ENCODE measurements at places on chromosomes 6 and 20. TPM values are rescaled to one million over a fixed set of nuclear protein-coding genes. Genes with fewer than 3 reads are reported as not detected.

PREP gene
- total RNA-seq, result 12.5 TPM

PPP1R3D gene
- 8.2 TPM for total RNA-seq

ISM1 gene
- 0.10 TPM for total RNA-seq

PPP1R3G gene
- 2.9 TPM for total RNA-seq

PROCR gene
- 11.9 TPM for total RNA-seq

TNFRSF6B gene
- total RNA-seq, result 5.7 TPM

CDSN gene
- not detected for total RNA-seq

FOXC1 gene
- 15.9 TPM for total RNA-seq

CDKAL1 gene
- total RNA-seq, result 21.3 TPM

RNF217 gene
- 33.6 TPM for total RNA-seq

OR2B6 gene
- not detected for total RNA-seq

LST1 gene
- total RNA-seq, result 5.2 TPM

LGSN gene
- total RNA-seq, result 0.08 TPM

TCP11 gene
- total RNA-seq, result 0.53 TPM

BPIFB2 gene
- total RNA-seq, result not detected

KHDRBS2 gene
- 0.10 TPM for total RNA-seq

OR2H1 gene
- total RNA-seq, result not detected

WFDC12 gene
- not detected for total RNA-seq

GOPC gene
- total RNA-seq, result 26.2 TPM

RALGAPB gene
- total RNA-seq, result 30.0 TPM

PAK5 gene
- total RNA-seq, result 0.46 TPM

PROKR2 gene
- not detected for total RNA-seq

GNRH2 gene
- 1.00 TPM for total RNA-seq

POU3F2 gene
- not detected for total RNA-seq

CAPN11 gene
- 0.18 TPM for total RNA-seq

PHACTR1 gene
- 3.2 TPM for total RNA-seq

IPCEF1 gene
- 1.3 TPM for total RNA-seq

LCA5 gene
- total RNA-seq, result 9.9 TPM

TPMT gene
- 7.3 TPM for total RNA-seq

SLA2 gene
- 0.46 TPM for total RNA-seq

PMEPA1 gene
- total RNA-seq, result 16.8 TPM

PRDM13 gene
- not detected for total RNA-seq

RBM24 gene
- 2.0 TPM for total RNA-seq

RBM12 gene
- total RNA-seq, result 30.0 TPM

GNL1 gene
- 42.4 TPM for total RNA-seq

COX4I2 gene
- total RNA-seq, result 2.3 TPM

SNAP25 gene
- 11.3 TPM for total RNA-seq

C6orf118 gene
- 1.7 TPM for total RNA-seq

CPXM1 gene
- total RNA-seq, result 7.3 TPM

BTN1A1 gene
- not detected for total RNA-seq

ZNF391 gene
- 2.3 TPM for total RNA-seq

ZSCAN31 gene
- total RNA-seq, result 21.9 TPM

OPRM1 gene
- total RNA-seq, result not detected

SASH1 gene
- total RNA-seq, result 13.2 TPM

TCEA2 gene
- total RNA-seq, result 41.0 TPM

RAD21L1 gene
- not detected for total RNA-seq

LRRN4 gene
- 1.1 TPM for total RNA-seq

PDE7B gene
- total RNA-seq, result 21.6 TPM

NRSN1 gene
- total RNA-seq, result not detected

DLL1 gene
- total RNA-seq, result 6.1 TPM

OR12D3 gene
- total RNA-seq, result not detected
